ENCODE measurements at places on chromosomes 2 and 18.

- DNase-seq = no peak
Measured at GRCh38 chr2:41151746-41152145, 699.9 kb upstream of the SLC8A1 start.

- no peak for DNase-seq
Measured at GRCh38 chr2:58030771-58031170, 15.8 kb upstream of the VRK2 start.

DNA sequence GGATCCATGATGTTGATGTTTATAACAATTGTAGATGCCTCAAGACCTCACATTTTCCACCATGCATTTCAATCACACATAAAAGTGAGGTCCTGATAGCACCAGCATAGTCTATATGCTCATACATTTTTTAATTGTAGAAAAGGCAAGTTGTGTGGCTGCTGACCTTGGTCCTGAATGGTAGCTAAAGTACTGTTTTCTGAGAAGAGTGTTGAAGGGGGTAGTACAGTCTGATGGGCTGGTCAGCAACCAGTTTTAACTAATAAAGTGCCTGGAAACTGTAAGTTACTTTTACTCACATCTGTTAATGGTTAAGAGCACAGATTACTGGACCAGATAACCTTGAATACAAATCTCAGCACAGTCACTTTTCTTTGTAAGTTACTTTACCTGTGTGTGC is 15.9 kb downstream of the ZNF638 start:
- DNase-seq = no peak

DNA sequence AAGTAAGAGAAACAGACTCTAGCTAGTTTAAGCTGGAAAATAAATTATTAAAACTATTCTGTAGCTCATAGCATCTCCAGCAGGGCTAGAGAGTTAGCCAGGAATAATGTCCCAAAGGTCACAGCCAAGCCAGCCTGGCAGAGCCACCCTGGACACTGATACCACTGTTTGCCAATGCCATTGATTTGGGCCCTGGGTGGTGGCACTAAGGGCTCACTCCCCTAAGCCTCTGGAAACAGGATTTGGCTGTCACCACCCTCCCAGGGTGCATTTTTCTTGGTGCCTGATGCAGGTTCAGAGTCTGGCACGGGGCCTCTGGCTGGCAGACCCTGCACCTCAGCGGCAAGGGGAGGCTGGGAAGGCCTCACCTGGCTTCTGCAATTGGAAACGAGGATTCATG is 7.1 kb downstream of the SH2D6 start:
- no peak for DNase-seq

DNA sequence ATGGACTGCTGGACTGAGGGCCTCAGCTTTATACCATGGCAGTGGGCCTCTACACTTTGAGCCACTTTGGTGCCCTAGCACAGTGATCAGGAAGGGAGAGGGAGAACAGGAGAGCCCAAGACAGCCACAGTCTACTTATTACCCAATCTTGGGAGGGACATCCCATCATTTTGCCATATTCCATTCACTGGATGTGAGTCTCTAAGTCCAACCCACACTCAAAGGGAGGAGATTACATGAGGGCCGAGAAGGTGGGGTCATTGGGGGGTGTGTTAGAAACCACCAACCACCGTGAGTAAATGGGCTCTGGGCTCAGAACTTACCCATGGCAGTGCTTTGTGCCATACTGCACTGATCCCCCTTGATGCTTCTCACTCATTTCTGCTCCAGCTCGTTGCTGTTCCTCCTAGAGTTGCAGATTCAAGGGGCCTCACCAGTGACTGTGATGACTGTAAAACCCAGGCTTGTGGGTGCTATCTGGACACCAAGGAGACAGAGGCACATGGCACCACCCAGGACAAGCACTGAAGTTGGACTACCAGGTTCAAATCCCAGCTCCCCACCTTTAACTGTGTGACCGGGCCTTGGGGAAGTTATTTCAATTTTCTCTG is 97.6 kb upstream of the RAB6C start:
- DNase-seq = no peak

- no peak for DNase-seq
Measured at GRCh38 chr2:12259493-12259892, 457.2 kb upstream of the TRIB2 start.

- DNase-seq = no peak
Measured at GRCh38 chr18:25140124-25140961, 211.6 kb downstream of the ZNF521 start.

GRCh38 chr18:67359873-67360838 is 156.4 kb downstream of the DSEL start:
- peak; percentile 27 for DNase-seq

- no peak for DNase-seq
Measured at GRCh38 chr2:234398531-234398930, 98.3 kb downstream of the ARL4C start.

- DNase-seq = no peak
Measured at GRCh38 chr18:13247506-13247905, 28.9 kb downstream of the LDLRAD4 start.

Measured in stimulated activated CD4-positive, alpha-beta T cell treated with anti-CD3 and anti-CD28 coated beads, TNF-alpha, amount 100 ng/mL, for 48 hours (primary cell).